ENCODE measurements at places on chromosomes 3 and 15. TPM values are rescaled to one million over a fixed set of nuclear protein-coding genes. Genes with fewer than 3 reads are reported as not detected.

GOLGA6L4 gene
- 3.6 TPM for total RNA-seq

FETUB gene
- total RNA-seq: not detected

SNX22 gene
- 4.4 TPM for total RNA-seq

FGF7 gene
- total RNA-seq: 0.23 TPM

ACKR2 gene
- 0.85 TPM for total RNA-seq

GPR156 gene
- not detected for total RNA-seq

LHFPL4 gene
- total RNA-seq: not detected

SLC49A4 gene
- 8.7 TPM for total RNA-seq

GRCh38 chr15:59296181-59296617 is 76.5 kb downstream of the MYO1E start:
- DNase-seq: no peak

GRCh38 chr3:138003069-138003468 is 6.9 kb upstream of the CLDN18 start:
- DNase-seq: no peak

DNA sequence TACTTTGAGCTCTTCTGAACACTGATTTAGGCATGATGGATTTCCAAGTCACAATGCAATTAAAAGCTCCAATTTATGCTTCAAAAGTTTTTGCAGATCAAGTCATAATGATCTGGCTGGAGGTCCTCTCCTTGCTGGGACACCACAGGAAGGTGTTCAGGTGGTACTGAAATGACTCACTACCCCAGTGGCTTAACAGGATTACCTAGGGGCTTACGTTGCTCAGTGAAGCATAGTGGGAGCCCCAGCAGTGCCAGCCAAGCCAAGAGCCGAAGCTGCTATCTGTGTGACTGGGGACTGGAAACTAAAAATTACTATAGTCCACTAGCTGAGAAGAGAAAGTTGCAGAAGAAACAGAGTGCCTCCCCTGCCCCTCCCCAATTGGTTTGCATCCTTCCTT is 110.1 kb upstream of the LPP start:
- no peak for DNase-seq

- DNase-seq: no peak
These were observed 9.7 kb upstream of the FBLN2 start for GRCh38 chr3:13539292-13539638.

DNA sequence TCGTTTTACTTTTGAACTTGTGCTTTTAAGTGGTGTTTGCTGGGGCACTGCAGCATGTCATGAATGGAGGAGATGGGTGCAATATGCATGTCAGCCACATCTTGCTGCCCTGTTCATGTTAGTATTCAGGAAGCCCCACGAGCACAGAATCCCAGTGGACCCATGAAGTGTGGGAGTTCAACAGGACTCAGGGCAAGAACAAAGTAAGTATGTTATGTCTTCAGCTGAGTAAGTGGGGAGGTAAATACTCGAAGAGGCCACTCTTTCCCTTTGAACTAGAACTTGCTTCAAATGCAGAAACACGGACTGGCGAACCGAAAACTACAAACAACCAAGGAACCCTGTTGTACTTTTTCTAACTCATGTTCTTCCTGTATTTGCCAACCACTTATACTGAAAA is 23.4 kb downstream of the SOX14 start:
- DNase-seq: no peak

GRCh38 chr15:85005319-85005718 is 23.7 kb downstream of the PDE8A start:
- no peak for DNase-seq
